ENCODE measurements at places on chromosomes 16 and 17.

DNA sequence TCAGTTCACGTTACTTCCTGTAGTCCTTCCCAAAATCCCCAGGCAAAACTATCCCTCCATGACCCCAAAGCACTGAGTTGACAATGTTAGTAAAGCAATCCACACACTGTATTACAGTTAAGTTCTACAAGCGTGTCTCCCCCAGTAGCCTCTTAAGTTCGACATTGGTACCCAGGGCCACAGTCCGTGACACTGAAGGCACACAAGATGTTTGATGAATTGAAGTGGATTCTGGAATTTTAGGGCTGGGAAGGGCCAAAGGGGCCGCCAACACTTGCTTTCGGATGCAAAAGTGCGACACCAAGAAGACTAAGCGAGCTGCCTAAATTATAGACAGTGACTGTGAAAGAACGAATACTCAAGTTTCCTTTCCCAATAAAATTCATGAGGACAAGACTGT, 1.5 kb downstream of the VPS35 start:
- DNase-seq: no peak

DNA sequence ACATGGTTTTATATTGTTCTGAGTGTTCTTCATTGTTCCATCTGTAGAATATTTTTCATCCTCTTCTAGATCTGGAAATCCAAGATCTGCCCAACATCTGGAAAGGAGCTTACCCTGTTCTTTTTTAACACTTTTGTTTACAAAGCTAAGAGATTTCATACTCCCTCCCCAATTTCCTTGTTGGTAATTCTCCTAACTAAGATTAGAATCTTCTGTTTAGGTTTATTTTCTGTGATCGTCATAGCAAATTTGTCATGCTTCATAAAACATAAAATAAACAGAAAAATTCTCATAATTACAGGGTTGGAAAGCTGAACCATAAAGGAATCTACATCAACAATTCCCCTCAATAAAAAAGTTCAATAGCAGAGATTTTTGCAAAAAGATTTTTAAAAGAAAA, 580.3 kb upstream of the CA10 start:
- no peak for DNase-seq

DNA sequence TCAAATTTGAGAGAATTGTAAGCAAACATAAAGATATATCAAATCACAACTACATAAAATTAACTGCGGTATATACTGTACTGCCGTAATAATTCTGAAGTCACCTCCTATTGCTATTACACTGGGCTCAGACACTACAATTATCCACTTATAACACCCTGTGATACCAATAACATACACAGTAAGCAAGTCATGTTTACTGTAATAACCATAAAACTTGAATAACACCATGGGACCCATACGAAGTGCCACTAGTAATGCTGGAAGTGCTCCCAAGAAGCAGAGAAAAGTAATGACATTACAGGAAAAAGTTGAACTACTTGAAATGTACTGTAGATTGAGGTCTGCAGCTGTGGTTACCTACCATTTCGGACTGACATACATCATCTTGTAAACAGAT, 24.0 kb downstream of the CMC2 start:
- no peak for DNase-seq

- peak; percentile 62 for DNase-seq
These were observed 3.5 kb downstream of the LIMD2 start for GRCh38 chr17:63696381-63696961.

DNA sequence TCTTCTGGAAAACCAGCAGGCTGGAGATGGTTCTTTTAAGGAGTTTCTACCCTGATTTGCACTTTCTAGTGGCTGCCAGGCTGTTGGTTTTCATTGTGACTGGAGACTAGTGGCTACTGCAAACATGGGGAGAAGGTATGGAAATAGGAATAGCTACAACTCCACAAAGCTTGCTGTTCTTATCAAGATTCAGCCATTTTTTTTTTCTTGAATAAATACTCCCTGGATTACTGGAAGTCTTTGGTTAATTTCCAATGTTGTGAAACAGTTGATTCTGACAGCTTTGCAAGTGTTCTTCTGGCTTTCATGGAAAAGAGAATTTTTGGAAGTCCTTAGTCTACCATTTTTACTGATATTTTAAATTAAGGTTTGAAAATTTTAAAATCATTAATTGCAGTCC, 277.7 kb downstream of the HS3ST3A1 start:
- no peak for DNase-seq

GRCh38 chr17:80428363-80428762, 13.4 kb downstream of the ENDOV start:
- DNase-seq: no peak

- no peak for DNase-seq
These were observed 281.0 kb downstream of the FTO start for GRCh38 chr16:53984936-53985335.

DNA sequence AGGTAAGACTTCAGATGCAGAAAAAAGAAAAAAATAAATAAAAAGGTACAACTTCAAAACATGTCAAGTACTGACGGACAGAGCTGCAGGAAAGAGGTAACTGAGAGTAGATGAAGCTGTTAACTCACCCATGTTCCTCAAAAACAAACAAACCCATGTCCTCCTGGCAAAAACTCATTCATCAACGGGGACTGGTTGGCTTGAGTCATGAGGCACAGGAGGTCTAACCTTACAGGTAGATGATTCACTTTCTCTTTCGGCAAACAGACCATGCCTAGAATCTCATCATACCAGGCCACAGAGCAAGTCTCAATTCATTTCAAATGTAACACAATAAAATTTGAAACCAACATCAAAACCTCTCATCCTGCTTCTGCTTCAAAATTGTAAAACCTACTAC, 12.3 kb upstream of the FASN start:
- peak; percentile 39 for DNase-seq

DNA sequence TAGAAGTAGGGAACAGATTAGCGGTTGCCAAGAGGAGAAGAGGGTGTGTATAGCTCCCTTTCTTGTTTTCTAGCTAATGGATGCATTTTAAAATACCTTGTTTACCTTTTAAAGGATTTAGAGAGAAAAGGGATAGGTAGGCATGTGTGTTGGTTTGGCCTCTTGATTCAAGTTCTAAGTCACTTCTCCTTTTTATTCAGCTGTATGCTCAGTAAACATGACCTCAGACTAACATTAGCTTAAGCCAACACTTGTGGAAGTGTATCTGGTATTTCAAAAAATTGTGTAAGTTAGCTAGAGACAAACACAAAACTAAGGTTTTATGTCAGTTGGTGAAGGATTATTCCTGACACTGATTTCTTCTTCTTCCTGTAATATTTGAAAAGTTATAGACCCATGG, 204.1 kb upstream of the NOG start:
- no peak for DNase-seq

DNA sequence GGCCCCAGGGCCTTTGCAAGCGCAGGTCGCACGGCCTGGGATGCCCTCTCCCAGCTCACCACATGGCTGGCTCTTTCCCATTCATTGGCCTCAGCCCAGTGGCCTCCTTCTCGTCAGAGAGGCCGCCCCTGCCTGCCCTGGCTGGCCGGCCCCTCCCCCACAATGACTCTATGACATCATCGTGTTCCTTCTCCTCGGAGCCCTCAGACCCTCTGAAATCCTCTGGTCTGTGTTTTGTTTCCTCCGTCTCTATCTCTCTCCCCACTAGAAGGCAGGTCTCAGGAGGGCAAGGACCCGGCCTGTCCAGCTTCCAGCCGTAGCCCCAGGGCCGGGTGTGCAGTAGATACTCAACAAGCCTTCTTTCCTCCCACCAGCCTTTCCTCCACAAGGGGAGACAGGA, 164.8 kb upstream of the FOXF1 start:
- no peak for DNase-seq

GRCh38 chr16:17426451-17426850, 44.3 kb downstream of the XYLT1 start:
- DNase-seq: no peak

DNA sequence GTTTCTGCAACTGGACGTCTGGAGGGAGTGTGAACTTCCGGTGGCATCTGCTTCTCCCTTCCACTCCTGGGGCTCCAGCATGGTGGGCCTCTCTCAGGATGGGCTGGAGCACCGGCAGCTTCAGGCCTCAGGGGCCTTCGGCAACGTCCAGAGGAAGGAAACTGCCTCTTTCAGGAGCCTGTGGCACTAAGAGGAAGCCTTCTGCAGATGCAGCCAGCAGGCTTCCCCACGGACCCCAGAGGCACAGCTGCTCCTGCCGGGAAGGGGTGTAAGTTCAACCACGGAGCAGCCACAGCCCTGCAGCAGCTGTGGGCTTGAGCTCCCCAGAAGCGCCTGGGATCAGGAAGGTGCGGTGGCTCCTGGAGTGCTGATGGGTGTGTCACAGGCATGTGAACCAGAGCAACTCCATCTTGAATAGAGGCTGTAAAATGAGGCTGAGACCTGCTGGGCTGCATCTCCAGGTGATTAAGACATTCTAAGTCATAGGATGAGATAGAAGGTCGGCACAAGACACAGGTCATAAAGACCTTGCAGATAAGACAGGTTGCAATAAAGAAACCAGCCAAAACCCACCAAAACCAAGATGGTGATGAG, 50.8 kb upstream of the KLHDC4 start:
- DNase-seq: no peak

- DNase-seq: peak; percentile 29
These were observed 521 bp downstream of the GGA2 start for GRCh38 chr16:23509782-23510163.

- DNase-seq: no peak
These were observed 175.9 kb downstream of the SPECC1 start for GRCh38 chr17:20184977-20185619.

DNA sequence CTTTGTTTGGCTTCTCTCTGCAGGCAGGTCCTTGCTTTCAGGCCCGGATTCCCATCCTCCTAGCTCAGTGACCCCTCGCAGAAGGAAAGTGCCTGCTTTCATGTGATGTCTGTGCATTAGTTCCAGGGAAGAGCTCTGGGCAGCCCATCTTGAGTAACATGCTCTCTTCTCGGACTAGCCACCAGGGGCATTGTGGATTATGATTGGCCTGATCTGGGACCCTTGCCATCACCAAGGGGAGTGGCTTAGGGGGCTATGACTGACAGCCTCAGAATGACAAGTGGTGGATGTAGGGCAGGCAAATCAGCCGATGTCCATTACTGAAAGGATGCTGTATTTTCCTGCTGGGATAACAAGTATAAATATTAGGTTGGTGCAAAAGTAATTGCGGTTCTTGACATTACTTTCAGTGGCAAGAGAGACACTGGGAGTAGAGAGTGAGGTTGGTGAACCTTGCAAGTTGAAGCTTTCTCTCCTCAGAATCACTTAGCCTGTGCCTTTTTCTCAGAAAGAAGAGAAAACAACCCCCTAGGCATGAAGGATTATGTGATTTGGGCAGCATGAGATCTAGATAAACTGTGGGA, 71.5 kb upstream of the MPHOSPH6 start:
- DNase-seq: no peak

DNA sequence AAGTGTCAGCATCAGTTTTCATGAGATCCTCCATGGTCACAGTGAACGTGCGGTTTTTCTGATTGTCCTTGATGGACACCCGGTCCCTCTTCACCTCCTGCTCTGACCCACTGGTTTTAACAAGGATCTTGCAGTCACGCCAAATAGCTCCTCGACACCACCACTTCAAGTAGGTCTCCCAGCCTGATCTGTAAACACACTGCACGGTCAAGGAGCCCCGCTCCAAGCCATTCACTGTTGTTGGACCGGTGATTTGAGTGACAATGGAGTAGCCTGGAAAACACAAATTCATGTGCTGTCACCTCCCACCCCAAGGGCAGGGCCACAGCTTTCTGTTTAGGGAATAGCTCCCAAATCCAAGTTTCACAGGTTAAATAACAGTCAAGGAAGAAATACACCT, 8.2 kb downstream of the CD300LF start:
- no peak for DNase-seq

- DNase-seq: no peak
These were observed 5.6 kb downstream of the DECR2 start for GRCh38 chr16:407253-407652.

- peak; percentile 59 for DNase-seq
These were observed 1.1 kb upstream of the ADCY7 start for GRCh38 chr16:50265260-50265659.

- peak; percentile 20 for DNase-seq
These were observed 23.3 kb upstream of the CDRT4 start for GRCh38 chr17:15490634-15491261.

DNA sequence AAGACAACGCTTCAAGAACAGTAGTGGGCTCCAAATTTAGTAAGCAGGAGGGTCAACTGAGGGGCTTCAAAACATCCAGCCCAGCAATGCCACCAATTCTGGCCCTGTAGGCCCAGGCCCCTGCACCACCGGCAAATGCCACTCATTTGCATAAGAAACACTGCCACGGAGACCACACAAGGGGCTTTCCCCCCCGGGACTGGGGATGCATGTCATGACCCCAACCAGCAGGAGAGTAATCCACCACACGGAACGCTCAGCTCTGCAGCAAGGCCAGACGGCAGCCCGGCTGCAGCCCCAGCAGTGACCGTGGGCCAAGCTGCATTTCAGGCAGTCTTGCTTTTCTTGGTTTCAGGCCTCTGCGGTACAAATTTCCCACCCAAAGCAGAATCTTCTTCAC, 14.1 kb downstream of the TMEM11 start:
- no peak for DNase-seq

Data from activated CD4-positive, alpha-beta T cell treated with anti-CD3 and anti-CD28 coated beads, Interleukin-2, amount 50 U/mL, for 16 hours (primary cell).